ENCODE measurements at places on chromosomes 13 and 19. TPM values are rescaled to one million over a fixed set of nuclear protein-coding genes. Genes with fewer than 3 reads are reported as not detected.

The MIR17HG gene
- 2.2 TPM for total RNA-seq

The RANBP3 gene
- 73.9 TPM for total RNA-seq

The ZFP14 gene
- total RNA-seq: 7.4 TPM

The TMEM145 gene
- not detected for total RNA-seq

The MEDAG gene
- not detected for total RNA-seq

The GNG7 gene
- total RNA-seq: 4.8 TPM

The RASIP1 gene
- total RNA-seq: not detected

The PEX11G gene
- total RNA-seq: 0.33 TPM

The ZNF256 gene
- total RNA-seq: 17.7 TPM

The ATP4B gene
- total RNA-seq: not detected

The FXYD1 gene
- not detected for total RNA-seq

The GJA3 gene
- not detected for total RNA-seq

The FCAR gene
- 23.7 TPM for total RNA-seq

The EXOC3L2 gene
- 0.16 TPM for total RNA-seq

The CDX2 gene
- total RNA-seq: not detected

The KCNN1 gene
- total RNA-seq: not detected

The ZSCAN4 gene
- total RNA-seq: not detected

The CCNA1 gene
- total RNA-seq: 0.20 TPM

The RASA3 gene
- total RNA-seq: 252 TPM

The C19orf38 gene
- total RNA-seq: 9.9 TPM

The STXBP2 gene
- 409 TPM for total RNA-seq

The SMIM17 gene
- total RNA-seq: 0.24 TPM
